ENCODE measurements at places on chromosomes 5 and 9.

- no peak for DNase-seq
These were observed 20.4 kb upstream of the SMC2 start for GRCh38 chr9:104073770-104074133.

- peak; percentile 76 for DNase-seq
These were observed 24.2 kb downstream of the C9orf50 start for GRCh38 chr9:129596541-129597331.

- no peak for DNase-seq
These were observed 13.6 kb downstream of the ARPC5L start for GRCh38 chr9:124875501-124875900.

DNA sequence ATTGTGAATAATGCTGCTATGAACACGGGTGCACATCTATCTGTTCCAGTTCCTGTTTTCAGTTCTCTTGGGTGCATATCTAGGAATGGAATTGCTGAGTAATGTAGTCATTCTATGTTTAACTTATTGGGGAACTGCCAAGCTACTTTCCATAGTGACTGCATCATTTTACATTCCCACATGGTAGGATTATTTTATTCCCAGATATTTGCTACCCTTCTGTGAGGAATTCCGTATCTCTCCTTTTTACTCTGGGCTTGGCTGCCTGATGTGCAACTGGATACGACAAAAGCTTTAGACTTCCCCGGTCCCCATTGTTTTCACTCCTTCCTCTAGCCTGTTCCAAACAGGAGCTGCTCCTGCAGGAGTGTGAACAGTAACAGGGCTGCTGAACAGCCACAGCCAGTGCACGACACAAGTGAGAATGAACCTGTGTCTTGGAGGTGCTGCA, 7.2 kb downstream of the TAS2R1 start:
- DNase-seq, result no peak

Measured in neuronal stem cell (in vitro differentiated cells).